AG08396 (cell line): ENCODE measurements at places on chromosomes 6 and 20.

- DNase-seq: no peak
Measured at GRCh38 chr6:117676577-117677218, 1.4 kb downstream of the NUS1 start.

- peak; percentile 3 for DNase-seq
Measured at GRCh38 chr6:78749326-78749725, 118.0 kb upstream of the IRAK1BP1 start.

- DNase-seq: no peak
Measured at GRCh38 chr6:90805619-90806155, 218.8 kb upstream of the MAP3K7 start.

GRCh38 chr20:62136283-62137091 lies 6.7 kb downstream of the PSMA7 start:
- peak; percentile 72 for DNase-seq

DNA sequence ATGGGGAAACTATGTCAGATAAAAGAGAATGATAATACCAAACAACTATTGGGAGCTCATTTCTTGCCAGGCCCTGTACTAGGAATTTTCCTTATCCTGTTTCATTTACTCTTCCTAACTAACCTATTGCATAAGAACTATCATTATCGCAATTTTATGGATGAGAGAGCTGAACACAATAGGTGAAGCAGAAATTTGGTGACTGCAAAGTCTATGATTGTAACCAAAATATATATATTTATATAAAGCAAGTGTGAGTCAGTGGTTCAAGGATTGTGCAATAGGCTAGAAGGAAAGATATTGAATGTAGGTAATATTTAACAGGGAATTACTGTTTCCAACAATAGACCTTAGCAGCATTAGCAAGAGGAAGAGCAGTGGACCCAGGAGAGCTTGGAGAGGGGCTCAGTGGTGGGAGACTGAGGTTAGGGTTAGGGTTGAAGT lies 181.1 kb upstream of the TENT5A start:
- DNase-seq: no peak

GRCh38 chr6:166308033-166308768 lies at the start of gene PRR18:
TSS of gene PRR18 (minus strand) at chr6:166308392. CDS start at chr6:166308142, 250 bp downstream.
- no peak for DNase-seq

- DNase-seq: no peak
Measured at GRCh38 chr6:132314432-132314831, 86.8 kb downstream of the MOXD1 start.

GRCh38 chr20:61806314-61806713 lies 259.4 kb downstream of the TAF4 start:
- DNase-seq: no peak

- DNase-seq: peak; percentile 6
Measured at GRCh38 chr6:88869263-88870020, 94.0 kb downstream of the RNGTT start.

DNA sequence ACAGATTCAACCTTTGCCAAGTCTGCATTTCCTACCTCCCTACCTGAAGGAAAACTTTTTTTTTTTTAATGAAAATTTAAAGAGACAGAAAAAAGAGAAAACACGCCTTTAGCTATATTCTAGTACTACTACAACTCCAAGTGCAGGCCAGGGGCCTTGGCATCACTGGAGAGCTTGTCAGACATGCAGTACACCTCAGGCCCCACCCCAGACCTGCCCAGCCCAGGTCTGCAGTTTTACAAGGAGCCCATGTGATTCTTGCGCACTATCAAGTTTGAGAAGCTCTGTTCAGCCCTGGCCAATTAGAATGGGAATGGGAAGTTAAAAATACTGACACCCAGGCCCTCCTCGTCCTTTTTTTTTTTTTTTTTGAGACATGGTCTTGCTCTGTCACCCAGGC lies 85.0 kb downstream of the NFATC2 start:
- DNase-seq: no peak

GRCh38 chr6:120228297-120228696 lies 878.7 kb upstream of the MAN1A1 start:
- no peak for DNase-seq

GRCh38 chr20:63374504-63374903 lies 13.4 kb upstream of the CHRNA4 start:
- no peak for DNase-seq

DNA sequence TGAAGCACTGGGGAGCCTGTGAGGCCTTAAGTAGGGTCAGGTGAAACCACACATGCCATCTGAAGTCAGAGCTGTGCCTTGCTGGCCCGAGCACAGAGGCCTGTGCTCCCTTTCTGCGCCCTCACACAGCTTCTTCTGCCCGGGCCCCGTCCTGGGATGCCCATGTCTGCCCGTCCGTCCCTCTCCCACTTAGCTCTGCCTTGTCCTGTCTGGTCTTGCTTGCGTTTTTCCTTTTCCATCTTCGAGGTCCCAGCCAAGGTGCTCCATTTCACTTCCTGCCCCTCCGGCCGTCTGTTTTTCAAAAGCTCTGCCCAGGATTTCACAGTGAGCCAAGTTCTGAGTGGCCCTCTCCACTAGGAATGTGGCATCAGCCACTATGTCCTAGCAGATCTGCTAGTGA lies 45.6 kb downstream of the PYGB start:
- no peak for DNase-seq

GRCh38 chr6:111602481-111603011 lies 3.1 kb downstream of the TRAF3IP2 start:
- DNase-seq: no peak

DNA sequence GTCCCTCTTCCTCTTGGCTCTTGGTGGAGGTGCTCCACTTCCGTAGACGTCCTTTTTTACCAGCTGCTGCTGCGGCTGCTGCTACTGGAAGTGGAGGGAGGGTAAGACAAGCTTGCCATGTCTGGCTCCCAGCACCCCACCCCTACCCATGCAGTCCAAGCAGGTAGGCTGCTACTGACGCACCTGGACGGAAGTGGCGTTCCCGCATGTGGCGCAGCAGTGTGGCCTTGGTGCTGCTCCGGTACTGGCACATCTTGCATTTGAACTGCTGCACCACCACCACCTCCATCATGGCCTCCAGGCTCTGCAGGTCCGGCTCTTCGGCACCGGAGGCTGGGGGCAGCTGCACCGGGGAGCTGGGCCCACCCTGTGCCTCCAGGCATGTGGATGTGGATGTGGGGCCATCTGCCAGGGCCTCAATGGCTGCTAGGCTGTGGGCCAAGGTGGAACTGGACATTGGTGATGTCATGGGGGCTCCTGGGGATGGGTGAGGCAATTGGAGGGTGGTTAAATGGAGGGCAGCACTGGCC lies 4.4 kb downstream of the ZNF335 start:
- DNase-seq: no peak

DNA sequence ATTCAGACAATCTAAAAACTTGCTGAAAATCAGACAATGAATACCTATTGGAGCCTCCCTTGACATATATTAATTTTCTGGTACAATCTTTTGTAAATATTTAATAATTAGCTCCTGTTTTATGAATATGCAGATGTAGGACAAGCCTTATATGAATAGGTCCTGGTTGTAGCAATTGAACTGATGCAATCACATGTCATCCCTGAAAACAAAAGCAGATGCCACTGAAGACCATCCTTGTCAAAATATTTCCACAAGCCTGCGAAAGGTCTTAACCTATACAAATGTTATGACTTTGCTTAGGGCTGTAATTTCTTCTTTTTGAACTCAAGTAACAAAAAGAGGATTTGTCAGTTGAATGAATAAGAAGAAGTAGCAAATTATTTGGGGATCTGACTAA lies 722.1 kb downstream of the EYS start:
- DNase-seq: no peak

- DNase-seq: peak; percentile 67
Measured at GRCh38 chr6:45714741-45715507, 300.7 kb downstream of the CLIC5 start.

DNA sequence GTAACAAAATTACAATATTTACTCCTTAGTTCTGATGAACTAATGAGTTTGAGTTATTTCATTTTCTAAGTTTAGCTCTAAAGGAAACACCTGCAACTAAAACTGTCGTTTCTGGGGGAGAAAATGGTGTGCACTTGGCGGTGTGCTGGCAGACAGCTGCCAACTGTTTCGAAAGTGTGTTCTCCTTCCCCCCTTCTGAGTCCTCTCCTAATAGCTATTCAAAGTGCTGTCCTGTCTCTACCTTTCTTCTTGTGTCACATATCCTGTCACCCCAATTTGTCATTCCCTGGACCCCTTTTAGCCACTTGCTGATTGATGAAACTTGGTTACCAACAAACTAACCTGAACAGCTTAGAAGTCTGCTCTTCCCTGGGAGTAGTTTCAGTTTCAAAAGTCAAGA lies 4.9 kb upstream of the UBE2J1 start:
- no peak for DNase-seq

DNA sequence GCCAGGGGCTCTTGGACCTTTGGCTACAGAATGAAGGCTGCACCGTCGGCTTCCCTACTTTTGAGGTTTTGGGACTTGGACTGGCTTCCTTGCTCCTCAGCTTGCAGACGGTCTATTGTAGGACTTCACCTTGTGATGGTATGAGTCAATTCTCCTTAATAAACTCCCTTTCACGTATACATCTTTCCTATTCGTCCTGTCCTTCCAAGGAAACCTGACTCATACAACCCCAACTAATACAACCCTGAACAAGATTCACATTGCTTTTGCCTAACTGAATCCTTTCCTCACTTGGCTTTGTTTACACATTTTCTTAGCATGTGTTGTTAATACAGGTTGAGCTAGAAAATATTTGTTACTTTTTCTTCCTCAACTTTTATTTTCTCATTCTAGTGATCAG lies 21.9 kb downstream of the TBXT start:
- no peak for DNase-seq

GRCh38 chr20:50460115-50460607 lies 50.0 kb upstream of the PTPN1 start:
- DNase-seq: no peak

- DNase-seq: no peak
Measured at GRCh38 chr6:146910611-146911010, 293.6 kb upstream of the STXBP5 start.

DNA sequence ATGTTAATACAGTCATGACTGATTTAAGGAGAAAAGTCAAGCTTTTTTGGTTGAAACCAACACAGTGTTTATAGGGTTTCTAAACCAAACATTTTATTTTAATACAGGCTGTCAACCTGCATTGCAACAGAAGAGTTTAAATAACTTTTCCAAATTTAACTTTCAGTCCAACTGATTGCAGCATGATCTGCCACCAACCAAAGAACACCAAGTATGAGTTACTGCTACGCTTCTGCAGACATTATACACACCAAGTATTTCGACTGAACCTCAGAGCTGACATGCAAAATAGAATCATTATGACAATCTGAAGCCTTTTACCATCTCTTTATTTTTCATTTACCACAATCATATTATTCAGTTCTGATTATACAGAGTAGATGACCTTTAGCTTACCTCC lies 151.2 kb upstream of the DST start:
- DNase-seq: no peak

DNA sequence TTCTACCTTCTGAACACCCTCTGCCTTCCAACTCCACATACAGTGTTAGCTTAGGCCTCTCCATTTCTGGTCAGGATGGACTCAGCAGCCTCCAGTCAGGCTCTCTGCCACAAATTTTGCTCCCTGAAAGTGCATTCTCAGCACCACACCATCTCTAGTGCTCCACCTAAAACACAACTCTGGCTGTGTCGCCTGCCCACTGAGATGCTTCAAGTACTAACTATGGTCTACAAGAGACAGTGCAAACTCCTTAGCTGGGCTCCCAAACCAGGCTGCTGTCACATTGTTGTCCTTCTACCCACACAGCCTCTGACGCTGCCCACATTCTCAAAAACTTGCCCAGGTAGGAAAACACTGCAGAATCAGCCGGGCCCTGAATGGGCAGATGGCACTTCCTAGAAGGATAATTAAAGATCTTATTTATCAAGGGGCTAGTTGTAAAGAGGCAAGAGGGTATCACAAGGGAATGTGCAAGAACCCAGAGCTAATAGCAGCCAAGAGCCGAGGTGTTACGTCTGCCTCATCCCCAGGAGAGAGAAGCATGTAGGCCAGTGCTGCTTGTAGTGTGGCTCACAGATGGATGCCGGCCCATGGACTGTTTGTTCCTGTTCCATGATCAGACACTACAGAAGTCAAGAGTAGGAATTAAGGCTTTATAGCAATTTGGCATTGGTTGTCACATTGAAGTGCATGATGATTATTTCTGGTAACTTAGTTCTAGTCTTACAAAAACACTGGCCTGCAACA lies 189.7 kb downstream of the LRFN2 start:
- DNase-seq: no peak

GRCh38 chr6:16018626-16019025 lies 110.3 kb upstream of the MYLIP start:
- DNase-seq: no peak
